ENCODE measurements at places on chromosomes 3 and 15.

DNA sequence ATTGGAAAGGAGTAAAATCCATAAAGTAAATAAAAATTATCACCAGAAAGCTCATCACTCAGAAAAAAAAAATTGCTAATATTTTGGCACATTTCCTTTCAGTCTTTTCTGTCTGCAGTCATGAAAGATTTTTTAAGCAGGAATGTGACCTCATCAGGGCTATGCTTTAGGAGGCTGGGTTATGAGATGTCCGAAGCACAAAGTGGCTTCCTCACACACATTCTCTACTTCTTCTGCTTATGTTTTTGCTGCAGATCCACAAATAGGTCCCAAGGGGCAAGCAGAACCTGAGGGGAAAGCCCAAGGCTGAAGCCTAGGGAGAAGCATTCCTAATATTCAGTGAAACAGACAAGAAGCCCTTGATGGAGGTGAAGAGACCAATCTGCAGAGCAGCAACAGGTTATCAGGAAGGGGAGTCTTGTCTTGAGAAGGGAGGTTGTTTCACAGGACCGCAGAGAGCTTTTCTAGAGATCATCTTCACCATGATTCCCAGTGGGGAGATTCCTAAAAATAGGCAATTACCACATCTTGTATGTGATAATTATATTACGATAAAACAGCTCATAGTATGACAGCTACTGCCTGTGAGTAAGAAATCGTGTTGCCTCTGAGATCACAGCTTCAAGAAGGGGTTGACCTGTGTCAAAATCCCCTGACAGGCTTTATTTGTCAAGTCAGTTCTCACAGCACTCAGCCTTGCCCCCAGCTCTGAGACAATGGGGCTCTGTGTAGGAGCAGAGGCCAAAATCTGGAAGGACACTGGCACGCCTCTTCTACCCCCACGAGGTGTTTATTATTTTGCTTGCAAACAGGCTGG is 60.5 kb downstream of the IGF2BP2 start:
- DNase-seq, result no peak

GRCh38 chr3:113094337-113095221 is 103.8 kb downstream of the GTPBP8 start:
- DNase-seq, result no peak

DNA sequence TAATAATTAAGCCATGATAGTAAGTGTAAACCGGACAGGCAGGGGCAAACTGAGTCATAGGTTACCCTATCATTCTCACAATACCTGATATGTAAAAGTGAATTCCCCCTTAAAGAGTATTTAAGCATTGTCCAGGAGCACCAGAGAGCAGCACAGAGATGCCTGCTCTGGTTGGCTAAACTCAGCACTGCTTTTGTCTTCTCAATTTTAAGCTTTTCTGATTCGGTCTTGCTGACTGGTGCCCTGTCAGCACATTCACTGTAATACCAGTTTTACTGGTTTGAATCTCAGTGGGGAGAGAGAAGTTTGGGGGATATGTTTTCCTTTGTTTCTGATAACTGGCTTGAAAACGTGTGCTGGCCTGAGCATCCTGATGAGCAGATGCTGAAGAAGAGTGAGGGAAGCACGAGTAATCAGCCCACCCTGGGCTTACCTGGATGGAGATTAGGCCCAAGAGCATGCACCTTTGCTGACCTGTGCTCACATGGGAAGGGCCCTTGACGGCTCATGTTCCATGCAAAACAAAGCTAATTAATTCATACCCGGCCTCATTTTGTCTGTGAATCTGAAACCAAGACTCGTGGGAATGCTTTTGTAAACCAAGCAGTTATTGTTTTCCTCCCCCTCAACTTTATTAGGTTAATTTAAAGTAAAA is 208.5 kb upstream of the MRPL3 start:
- DNase-seq, result no peak

- DNase-seq, result no peak
Measured at GRCh38 chr15:88586401-88587162, 34.6 kb upstream of the AEN start.

GRCh38 chr3:175941352-175941751 is 1082.2 kb downstream of the NAALADL2 start:
- no peak for DNase-seq

- DNase-seq, result no peak
Measured at GRCh38 chr3:133374708-133375402, 25.0 kb upstream of the BFSP2 start.

DNA sequence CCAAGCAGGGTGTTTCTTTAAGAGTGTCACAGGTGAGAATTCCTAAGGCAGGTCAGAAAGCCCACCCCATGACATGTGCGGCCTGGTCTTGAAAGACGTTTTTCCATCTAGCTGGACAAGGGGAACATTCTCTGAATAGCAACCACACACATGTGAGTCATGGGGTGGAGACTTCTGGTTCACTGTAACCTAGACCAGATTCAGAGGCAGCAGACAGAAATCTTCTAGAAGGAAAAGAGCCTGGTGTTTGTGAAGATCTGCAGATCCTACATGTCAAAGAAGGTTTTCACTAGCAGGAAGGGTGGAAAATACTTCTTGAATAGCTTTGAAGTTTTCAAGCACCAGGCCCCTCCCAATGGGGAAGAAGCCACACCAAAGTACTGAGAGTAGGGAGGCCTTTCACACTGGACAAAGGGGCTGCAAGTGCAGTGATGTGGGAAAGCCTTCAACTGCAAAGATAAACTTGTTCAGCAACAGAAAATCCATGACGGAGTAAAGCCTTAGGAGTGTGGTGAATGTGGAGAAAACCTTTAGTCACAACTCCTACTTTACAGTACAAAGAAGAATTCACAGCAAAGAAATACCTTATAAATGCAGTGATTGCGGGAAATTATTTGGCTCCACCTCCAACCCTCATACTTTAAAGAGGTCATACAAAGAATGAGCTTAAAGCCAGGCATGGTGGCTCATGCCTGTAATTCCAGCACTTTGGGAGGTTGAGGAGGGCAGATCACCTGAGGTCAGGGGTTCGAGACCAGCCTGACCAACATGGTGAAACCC is 17.6 kb downstream of the ADAM10 start:
- no peak for DNase-seq

DNA sequence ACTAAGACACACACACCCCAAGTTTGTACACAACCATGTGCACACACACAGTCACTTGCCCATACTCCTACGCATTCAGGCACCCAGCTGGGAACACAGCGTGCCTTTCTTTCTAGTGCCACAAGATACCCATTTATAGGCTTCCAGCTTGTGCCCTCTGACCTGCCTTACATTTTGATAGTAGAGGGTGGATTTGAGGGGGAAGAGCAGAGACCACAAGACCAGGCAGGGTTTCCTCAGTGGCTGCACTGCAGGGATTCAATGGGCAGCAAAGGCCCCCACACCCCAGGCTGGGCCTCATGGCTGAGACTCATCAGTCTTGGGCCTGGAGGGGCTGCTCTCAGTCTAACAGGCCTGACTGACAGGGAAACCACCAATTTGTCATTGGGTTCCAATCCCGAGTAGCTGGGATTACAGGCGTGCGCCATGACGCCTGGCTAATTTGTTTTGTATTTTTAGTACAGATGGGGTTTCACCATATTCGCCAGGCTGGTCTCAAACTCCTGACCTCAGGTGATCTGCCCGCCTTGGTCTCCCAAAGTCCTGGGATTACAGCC is 18.8 kb upstream of the ANKDD1A start:
- DNase-seq, result no peak

DNA sequence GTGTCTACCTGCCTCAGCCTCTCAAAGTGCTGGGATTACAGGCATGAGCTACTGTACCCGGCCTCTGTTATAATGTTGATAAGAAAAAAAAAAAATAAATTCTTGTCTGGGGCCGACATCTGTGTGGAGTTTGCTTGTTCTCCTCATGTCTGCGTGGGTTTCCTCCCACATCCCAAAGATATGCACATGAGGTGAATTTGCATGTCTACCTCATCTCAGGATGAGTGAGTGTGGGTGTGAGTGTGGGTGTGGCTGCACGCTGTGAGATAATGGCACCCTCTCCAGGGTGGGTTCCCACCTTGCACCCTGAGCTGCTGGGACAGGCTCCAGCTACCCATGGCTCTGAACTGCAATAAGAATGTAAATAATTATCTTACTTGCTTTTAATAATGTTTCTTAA is 25.9 kb upstream of the UACA start:
- no peak for DNase-seq

- DNase-seq, result no peak
Measured at GRCh38 chr3:124174910-124175874, 183.3 kb upstream of the ROPN1 start.

DNA sequence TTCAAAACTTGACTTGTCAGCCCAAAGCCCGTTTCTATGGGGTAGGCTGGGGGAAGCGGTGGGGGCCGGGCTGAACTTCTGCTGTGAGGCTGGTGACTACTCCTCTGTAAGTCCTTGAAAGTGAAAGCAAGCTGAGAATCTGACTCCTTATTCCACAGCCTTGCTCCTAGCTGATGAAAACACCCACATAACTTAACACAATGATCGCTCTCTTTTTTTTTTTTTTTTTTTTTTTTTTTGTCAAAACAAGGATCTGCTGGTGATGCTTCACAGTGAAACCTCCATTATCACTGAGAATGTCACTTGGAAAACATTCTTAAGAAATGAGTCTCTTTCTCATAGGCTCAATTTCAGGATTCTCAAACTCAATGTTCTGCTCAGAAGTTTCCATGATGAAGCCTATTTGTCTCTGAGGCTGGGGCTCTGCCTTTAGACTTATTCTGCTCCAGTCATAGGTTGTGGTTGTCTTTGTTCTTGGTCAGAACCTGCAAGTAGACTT is 31.4 kb upstream of the TKT start:
- DNase-seq, result no peak

DNA sequence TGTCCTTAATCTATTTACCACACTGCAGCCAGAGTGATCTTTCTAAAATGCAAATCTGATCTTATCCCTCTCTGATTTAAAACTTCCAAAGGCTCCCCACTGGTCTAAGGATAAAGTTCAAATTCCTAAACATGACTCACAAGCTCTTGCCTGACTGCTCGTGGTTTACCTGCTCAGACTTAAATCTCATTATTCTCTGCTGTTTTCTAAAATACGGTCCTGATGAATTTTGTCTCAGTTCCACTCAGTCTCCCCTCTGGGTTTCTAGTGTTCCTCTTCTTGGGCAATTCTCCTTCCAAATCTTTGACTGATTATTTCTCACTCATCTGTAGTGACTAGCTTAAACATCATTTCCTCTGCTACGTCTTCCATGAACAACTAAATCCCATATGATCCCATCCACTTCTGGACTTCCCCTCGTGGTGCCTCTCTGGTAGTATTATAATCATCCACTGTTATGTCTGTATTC is 108.3 kb downstream of the P3H2 start:
- no peak for DNase-seq

- no peak for DNase-seq
Measured at GRCh38 chr3:15180042-15180611, 25.9 kb upstream of the CAPN7 start.

DNA sequence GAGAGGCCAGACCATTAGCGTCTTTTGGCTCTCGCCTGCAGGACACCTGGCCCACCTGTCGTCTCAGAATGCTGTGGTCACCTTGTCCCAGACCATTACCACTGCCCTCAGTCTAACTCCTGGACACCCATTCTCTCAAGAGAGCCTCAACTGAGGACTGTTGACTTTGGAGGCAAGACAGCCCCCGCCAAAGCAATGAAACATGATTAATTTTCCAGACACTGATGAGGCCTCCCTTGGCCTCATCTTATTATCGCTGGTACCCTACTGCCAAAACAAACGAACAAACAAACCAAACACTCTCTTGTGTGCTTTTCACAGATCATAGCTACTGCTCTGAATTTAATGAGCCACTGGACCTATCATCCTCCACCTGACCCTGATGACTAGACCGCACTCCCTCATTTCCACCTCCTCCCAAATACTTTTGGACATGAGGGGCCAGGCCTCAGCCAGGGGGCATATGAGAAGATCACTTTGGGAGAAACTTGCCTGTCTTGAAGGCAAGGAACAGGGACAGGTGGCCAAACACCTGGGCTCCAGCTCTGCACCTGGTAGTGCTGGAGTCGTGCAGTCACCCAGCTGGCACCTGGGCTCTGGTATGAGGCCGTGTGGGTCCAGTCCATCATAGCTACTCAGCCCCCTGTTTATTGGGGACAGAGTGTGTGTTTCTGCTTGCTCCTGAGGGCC is 27.6 kb downstream of the ALS2CL start:
- no peak for DNase-seq

- no peak for DNase-seq
Measured at GRCh38 chr15:74624020-74624602, 8.5 kb downstream of the CLK3 start.

- DNase-seq, result no peak
Measured at GRCh38 chr15:41323611-41324010, 8.8 kb downstream of the OIP5 start.

DNA sequence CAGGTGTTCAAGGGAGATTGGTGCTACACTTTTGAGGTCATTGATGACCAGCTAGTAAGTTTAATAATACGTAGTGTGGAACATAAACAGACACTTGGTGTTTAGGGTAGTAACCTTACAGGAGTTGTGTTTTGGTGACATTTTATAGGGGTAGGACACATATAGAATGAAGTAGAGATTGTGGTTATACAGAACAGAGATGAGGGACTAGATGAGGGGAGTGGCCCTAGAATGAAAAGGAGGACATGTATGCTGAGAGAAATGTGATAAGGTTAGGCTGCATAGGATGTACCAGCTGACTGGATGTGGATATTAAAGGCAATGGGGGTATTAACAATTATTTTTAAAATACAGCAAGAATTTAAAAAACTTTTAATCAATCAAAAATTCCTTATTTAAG is 8.0 kb downstream of the MBNL1 start:
- no peak for DNase-seq

GRCh38 chr3:67016522-67017080 is 18.5 kb downstream of the KBTBD8 start:
- no peak for DNase-seq

DNA sequence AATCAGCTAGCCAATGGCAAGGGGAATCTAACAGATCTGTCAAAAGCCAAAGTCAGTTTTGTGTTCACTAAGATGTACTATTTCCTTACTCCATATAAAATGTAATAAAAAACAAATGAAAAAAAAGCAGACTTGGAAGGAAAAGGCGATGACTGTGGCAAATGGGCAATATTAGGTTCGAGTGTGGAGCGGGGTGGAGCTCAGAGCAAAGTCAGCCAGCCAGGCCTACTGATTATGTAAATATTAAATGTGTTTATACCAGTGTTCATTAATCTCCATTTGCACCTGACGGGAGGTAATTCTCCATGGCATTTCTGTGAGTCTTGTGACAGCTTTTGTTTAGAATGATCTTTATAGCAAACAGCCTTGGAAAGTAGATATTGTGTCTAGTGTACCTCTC is 96.2 kb upstream of the KCNMB2 start:
- DNase-seq, result no peak

GRCh38 chr3:168096210-168096652 is 507 bp upstream of the GOLIM4 start:
- peak; percentile 84 for DNase-seq

DNA sequence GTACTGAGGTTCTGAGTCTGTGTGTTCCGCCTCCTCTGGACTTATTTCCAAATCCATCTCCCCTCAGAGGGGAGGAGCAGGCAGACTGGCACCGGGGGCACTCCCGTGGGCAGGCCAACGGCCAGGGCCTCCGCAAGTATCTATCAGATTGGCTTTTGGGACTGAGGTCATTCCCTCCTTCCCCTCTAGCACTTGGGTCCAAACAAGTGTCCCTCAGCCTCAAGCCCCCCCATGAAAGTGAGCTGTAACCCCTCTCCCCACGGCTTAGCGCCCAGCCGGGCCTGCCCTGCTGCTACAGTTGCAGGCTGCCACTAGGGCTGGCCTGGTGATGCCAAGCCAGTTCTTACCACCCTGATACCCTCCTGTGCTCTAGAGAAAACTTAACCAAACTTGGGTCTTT is 17.4 kb downstream of the ITGA11 start:
- no peak for DNase-seq

- DNase-seq, result no peak
Measured at GRCh38 chr3:119219069-119219468, 21.6 kb downstream of the B4GALT4 start.

- DNase-seq, result no peak
Measured at GRCh38 chr15:58103482-58103881, 34.7 kb upstream of the AQP9 start.
